ENCODE measurements at places on chromosomes 2 and 18. TPM values are rescaled to one million over a fixed set of nuclear protein-coding genes. Genes with fewer than 3 reads are reported as not detected.
A peak's percentile ranks its signal among the peaks of the same experiment; 100 is the strongest.

GRCh38 chr2:210798180-210798579 is 241.8 kb downstream of the CPS1 start:
- no peak for DNase-seq

ABCG5 gene
- not detected for total RNA-seq

GRCh38 chr18:65974758-65975157 is 223.9 kb downstream of the CDH7 start:
- DNase-seq, result no peak

FTCDNL1 gene
- 0.45 TPM for total RNA-seq

SPATA3 gene
- not detected for total RNA-seq

GRCh38 chr18:32442575-32442974 is 28.1 kb downstream of the GAREM1 start:
- DNase-seq, result no peak

KHK gene
- total RNA-seq, result 0.95 TPM

DNA sequence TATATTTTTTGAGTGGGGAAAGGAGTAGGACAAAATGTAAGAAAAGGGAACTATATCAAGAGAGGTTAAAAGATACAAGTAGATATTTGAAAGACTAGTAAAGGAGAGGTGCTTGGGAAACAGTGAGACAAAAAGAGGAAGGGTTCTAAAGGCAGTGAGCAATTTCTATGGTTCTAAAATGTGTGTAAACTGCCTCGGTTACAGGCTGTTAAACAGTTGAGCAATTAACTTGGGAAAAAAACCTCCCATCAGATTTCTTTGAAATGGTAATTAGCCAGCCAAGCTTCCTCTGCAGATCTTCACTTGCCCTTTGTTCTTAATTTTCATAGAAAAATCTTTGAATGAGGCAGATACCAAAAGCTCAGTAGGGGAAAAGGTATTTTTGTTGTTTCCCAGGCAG is 238.7 kb upstream of the KCNH7 start:
- no peak for DNase-seq

GRCh38 chr2:62561586-62561985 is 55.6 kb upstream of the TMEM17 start:
- DNase-seq, result no peak

GRCh38 chr2:237806334-237806733 is 7.8 kb downstream of the RBM44 start:
- peak; percentile 18 for DNase-seq

DNA sequence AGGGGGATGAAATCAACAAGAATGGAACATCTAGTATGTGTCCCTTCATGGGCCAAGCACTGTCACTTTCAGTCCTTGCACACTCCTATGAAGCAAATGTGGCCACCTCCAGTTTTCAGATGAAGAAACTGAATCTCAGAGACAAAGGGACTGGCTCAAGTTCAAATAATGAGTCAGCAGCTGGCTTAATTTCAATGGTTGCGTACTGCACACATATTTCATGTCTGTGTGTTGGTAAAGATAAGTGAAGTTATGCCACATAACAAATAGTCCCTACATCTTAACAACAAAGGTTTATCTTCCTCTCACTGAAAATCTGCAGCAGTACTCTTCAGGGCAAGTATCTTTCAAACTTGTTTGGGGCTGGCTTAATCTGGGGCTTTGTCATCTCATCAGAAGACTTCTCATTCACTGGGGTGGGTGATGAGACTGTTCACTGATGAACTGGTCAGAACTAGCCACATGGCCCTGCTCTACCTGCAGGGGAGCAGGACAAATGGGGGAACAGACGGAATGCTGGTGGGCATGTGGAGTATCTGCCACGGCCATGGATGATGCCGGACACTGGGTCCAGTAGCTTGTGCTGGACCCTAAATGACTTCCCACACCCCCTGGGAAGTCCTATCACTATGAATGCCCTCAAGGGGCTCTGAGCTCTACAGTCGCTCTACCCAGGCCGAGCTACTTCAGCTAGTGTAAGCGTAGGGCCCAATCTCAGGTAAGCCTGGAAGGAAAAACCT is 263.2 kb downstream of the CYP26B1 start:
- peak; percentile 73 for DNase-seq

GRCh38 chr2:85428343-85428881 is 9.9 kb downstream of the SH2D6 start:
- DNase-seq, result no peak

NYAP2 gene
- 0.19 TPM for total RNA-seq

DNA sequence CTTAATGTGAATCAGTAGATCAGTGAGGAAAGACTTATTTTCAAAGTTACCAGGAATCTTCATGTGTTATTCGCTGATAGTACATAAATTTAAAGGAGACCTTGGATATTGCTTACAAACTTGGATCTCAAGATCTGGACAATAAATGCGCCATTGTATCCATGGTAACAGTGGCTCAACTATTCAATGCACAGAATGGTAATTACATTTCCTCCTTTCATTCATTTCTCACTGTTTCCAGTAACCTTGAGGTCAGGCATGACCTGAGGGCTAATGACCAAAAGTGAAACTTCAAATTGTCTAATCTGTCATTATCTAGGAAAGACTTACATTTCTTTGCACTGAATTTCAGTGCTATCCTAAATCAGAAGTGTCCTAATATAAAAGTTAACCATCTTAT is 8.1 kb downstream of the LRP2 start:
- no peak for DNase-seq

- no peak for DNase-seq
These were observed 30.3 kb upstream of the GPR17 start for GRCh38 chr2:127615511-127616166.

DNA sequence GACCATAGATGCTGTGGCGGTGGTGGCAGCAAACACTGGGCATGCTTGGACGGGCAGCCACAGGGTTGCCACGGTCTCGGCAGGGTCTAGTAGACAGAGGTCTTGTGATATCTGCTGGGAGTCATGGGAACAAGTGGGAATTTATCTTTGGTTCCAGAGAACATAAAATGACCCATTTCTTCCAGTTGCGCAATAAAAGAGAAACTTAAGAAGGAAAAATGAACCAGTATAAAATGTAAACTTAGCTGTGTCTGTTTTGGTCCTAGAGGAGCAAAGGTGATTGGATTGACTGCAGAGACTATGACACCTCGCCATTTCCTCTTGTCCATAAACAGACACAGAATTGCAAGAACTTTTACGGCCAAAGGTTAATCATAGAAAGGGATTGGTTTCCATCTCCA is 132.6 kb upstream of the RBBP8 start:
- DNase-seq, result no peak

PDE1A gene
- total RNA-seq, result 0.32 TPM

DNA sequence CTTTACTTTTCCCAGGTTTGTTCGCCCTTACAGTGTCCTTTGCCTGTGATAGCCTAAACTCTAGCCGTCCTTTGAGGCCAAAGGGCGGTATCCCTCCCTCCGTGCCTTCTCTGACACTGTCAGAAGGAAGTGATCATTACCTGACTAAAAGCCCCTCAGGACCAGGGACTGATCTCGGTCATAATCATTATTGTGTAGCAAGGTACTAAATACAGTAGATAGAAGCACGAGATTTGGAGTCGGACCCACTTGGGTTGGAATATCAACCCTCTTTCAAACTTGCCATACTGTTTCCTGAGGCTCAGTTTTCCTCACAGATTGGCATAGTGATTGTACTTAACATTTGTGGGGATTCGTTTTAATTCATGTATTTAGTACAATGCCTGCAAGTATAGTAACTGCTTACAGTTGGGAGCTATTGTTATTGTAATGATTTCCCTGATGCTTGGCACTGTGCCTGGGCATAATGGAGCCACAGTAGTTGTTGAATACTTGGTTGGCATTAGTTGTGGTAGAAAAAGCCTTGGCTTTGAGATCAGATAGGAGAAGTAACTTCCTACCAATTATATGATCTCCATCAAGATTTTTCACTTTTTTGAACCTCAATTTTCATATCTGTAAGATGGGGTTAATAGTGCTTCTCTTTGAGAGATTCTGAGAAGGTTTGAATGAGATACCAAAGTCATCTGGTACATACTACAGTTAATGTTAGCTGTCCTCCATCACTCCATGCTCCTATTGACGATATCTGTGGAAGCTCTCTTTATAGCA is 836 bp downstream of the STK11IP start:
- no peak for DNase-seq

LBX2 gene
- total RNA-seq, result 0.89 TPM

NT5DC4 gene
- total RNA-seq, result not detected

GRCh38 chr2:63768051-63768450 is 73.6 kb upstream of the UGP2 start:
- no peak for DNase-seq

DNA sequence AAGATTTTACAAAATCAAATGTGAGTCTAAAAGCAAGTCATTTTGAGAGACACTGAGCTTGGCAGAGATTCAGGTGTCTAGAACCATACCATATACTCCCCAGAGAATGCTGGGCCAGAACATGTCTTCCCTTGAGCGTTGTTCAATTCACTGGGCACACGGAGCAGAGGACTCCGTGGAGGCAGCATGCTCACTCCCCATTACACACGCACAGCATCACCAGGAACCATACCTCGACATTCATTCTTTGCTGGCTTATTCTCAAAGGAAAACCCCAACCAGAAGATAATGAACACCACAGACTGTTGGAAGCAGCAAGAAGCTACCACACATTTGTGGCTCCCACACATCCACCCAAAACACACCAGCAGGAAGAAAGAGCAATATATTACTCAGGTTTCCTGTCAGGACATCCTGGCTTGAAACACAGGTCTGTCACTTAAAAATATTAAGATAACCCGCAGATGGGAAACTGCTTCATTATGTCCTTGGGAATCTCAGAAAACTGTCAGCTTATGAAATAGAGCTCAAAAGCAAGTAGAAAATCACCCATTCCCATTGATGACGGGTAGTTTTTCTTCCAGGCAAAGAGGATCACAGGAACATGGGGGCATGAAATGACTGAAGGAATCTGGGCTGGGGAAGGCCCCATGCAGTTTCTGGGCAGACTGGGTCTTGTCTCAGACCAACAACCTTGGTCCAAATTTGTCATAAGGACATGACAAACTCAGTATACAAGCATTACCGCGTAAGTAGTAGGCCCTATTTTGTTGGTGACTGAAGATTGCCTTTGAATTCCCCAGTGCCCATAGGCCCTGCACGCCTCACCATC is 46.4 kb downstream of the PCBP1 start:
- DNase-seq, result peak; percentile 93

CXCR1 gene
- not detected for total RNA-seq

DNA sequence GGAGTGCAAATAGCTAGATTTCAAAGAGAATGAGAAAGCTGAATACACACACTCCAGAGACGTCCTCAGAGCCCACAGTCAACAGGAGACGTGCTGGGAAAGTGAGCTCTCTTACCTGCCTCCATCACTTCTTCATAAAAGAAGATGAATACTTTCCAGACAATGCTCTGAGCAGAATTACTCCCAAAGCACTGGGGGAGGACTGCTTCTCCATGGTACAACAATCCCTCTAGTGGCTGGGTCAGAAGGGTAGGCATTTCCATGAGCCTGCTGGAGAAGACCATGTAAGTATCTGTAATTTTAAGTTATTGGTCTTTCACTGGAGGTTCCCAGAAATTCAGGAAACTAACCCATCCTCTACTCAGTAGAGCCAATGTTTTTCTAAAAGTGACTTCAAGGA is 190.3 kb downstream of the RBM43 start:
- peak; percentile 33 for DNase-seq

DNA sequence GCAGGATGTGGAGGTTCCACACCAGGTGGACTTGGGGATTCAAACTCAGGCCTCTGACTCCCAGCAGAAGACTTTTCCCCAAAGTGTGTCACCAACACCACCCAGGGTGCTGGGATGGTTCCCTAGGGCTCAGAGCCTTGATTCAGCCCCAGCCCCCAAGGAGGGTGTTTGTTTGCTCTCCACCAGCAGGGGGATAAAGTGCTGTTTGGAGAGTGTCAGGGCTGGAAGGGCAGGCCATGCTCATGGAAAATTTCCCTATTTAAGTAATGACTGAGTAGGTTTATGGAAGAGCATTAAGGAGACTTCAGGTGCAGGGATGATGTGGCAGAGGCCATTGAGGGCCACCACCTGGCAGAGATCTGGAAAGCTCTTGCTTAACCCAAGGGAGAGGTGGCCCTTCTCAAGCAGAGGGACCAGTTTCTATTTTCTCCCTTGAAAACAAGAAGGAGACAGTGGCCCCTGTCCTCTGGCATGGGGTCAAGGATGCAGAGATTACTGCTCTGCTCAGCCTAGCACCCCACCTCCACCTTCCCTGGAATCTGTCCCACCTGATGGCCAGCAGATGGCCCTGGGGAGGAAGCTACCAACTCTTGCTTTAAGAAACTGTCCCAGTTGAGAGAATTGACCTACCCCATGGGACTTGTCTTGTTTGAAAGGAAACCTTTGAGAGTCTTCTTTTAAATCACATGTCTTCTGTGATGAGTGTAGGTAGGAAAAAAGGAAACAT is 122.1 kb downstream of the ACOXL start:
- DNase-seq, result no peak

DNA sequence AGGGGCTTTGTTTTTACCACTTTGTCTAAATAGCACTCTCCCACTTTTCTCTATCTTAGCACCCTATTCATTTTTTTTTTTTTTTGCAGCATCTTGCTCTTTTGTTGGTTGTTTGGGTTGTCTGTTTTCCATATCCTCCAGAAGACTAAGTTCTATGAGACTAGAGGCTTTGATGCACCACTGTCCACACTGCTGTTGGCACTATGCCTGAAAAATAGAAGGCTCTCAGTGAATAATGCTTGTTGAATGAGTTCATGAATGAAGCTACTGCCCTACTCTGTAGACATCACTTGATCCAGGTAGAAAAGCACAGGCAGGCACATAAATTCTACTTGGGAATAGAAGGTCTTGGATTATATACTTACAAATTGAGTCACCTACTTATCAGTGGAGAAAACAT is 7.3 kb downstream of the IL1A start:
- DNase-seq, result no peak

DNA sequence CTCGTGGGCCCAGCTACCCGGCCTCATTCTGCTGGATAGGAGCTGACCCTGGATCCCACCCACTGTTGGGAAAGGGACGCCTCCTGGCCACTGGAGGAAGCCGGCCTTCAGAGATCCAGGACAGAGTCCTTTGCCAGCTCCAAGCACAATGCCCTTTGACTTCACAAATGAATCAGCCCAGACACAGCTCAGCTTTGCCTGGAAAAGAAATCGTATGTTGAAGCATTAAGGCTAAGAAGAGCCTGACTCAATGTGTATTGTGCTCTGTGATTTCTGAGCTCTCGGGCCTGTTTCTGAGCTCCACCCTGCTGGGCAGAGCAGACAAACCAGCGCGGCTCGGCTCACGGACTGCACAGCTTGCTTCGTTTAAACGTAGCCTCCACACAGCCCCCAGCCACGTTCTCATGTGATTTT is 162.9 kb upstream of the APCDD1 start:
- no peak for DNase-seq

DNA sequence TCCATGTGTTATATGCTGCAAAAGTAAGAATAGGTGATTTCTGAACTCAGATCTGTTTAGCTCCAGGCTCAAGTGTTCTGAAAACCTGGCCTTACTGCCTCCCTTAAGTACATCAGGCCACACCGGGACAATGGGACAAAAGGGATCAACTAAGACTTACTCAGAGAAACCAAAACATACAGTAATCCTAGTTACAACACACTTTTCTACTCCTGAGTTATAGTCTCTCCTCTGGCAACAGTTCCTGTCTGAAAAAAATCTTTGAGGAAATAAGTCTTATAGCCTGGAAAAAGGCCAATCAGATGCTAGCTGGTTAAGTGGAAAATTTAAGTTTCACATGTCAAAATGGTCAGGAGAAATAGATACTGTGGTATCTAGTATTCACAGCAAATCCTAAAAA is 5.6 kb downstream of the METTL5 start:
- no peak for DNase-seq

VWA3B gene
- not detected for total RNA-seq

CBLN2 gene
- total RNA-seq, result not detected

POTEE gene
- total RNA-seq, result 0.79 TPM

Data from astrocyte (in vitro differentiated cells and primary cell).